Spleen (tissue), 13 donors: ENCODE measurements at places on chromosomes 2 and 18. TPM values are rescaled to one million over a fixed set of nuclear protein-coding genes. Genes with fewer than 3 reads are reported as not detected.
A peak's percentile ranks its signal among the peaks of the same experiment; 100 is the strongest.

The OR6B2 gene
- not detected for total RNA-seq

The DPYSL5 gene
- total RNA-seq = not detected

The KIF5C gene
- total RNA-seq = 3.4 TPM

The ALKAL2 gene
- total RNA-seq = 5.2 TPM

The SLC4A5 gene
- total RNA-seq = 3.9 TPM

The AGBL5 gene
- 13.4 TPM for total RNA-seq

The TUBB8B gene
- total RNA-seq = 0.49 TPM

The LRRC30 gene
- total RNA-seq = not detected

The LBX2 gene
- total RNA-seq = 0.69 TPM

The AGXT gene
- 1.6 TPM for total RNA-seq

The OST4 gene
- total RNA-seq = 218 TPM

The PTPN2 gene
- 89.6 TPM for total RNA-seq

The TGIF1 gene
- total RNA-seq = 63.7 TPM

- no peak for DNase-seq
Measured at GRCh38 chr2:102041351-102041750, 49.6 kb downstream of the IL1R2 start.

GRCh38 chr2:159933727-159934049 lies 128.7 kb downstream of the PLA2R1 start:
- no peak for DNase-seq

GRCh38 chr2:113248997-113249770 lies 29.5 kb downstream of the PAX8 start:
- DNase-seq = peak; percentile 89

GRCh38 chr2:101981504-101981903 lies 10.3 kb upstream of the IL1R2 start:
- no peak for DNase-seq

DNA sequence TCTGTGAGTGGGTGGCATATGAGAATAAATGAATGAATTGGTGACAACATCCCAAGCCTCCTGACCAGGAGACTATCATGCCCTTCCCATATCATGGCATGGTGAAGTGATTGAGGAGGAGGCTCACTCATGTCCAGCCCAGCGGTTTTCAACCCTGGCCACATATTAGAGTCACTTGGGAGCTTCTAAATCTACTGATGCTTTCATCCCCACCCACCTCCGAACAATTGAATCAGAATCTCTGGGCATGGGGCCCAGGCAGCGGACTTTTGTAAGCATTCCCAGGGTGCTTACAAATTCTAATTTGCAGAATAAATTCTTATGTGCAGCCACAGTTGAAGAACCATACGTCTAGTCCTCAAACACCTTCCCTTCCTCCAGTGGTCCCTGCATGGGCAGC lies 81.7 kb upstream of the SEC11C start:
- DNase-seq = no peak

GRCh38 chr2:10990561-10991111 lies 78.9 kb downstream of the KCNF1 start:
- DNase-seq = peak; percentile 51

DNA sequence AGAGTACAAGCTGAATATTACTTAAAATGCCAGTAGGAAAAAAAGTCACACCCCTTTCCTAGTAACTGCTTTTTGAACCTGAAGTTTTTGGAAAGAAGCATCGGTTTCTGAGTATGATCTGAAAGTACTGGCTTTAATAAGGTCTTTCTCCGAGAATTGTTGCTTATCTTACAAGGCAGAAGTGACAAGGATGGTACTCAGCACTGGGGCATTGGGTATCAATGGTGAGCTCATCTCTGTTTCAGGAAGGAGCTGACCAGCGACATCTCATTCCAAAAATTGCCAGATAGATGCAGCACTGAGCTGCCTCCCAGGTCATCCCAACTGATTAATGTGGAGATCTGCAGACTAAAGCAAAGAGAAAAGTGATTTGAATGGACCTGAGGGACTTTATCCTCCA lies 85.4 kb downstream of the FMNL2 start:
- no peak for DNase-seq

DNA sequence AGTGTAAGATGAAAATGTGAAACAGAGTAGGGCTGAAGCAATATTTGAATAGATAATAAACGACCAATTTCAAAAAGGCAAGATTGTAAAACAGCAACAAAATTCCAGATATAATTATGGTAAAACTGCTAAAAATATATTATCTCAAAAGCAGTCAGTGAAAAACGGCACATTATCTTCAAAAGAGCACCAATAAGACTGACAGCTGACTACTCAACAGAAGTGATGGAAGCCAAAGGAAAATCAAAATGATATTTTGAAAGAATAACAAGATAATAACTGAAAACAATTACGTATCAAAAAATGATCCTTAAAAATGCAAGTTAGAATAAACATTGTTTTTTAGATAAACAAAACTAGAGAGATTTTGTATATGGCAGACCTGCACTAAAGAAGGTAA lies 920.6 kb upstream of the FAM98A start:
- no peak for DNase-seq

GRCh38 chr18:12377556-12378197 lies 650 bp upstream of the AFG3L2 start:
- no peak for DNase-seq

GRCh38 chr18:14767474-14767873 lies 19.5 kb downstream of the ANKRD30B start:
- no peak for DNase-seq

DNA sequence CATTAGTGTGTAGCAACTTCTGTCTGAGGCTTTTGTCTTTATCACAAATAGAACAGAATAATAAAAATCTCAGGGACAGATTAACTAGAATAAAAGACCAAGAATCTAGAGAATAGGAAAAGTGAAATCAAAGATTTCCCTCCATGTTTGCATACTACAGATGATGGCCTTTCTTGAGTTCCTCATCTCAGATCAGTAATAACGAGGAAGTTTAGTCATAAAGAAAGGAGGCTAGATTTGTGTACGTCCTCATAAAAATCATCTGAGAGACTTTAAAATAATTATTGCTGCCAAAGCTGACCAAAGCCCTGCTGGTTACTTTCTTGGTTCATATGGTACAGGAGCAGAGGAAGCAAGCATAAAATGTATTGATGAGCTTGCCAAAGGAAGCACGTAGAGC lies 117.3 kb downstream of the MIB1 start:
- no peak for DNase-seq

- DNase-seq = no peak
Measured at GRCh38 chr2:52210161-52210560, 1178.2 kb upstream of the NRXN1 start.

DNA sequence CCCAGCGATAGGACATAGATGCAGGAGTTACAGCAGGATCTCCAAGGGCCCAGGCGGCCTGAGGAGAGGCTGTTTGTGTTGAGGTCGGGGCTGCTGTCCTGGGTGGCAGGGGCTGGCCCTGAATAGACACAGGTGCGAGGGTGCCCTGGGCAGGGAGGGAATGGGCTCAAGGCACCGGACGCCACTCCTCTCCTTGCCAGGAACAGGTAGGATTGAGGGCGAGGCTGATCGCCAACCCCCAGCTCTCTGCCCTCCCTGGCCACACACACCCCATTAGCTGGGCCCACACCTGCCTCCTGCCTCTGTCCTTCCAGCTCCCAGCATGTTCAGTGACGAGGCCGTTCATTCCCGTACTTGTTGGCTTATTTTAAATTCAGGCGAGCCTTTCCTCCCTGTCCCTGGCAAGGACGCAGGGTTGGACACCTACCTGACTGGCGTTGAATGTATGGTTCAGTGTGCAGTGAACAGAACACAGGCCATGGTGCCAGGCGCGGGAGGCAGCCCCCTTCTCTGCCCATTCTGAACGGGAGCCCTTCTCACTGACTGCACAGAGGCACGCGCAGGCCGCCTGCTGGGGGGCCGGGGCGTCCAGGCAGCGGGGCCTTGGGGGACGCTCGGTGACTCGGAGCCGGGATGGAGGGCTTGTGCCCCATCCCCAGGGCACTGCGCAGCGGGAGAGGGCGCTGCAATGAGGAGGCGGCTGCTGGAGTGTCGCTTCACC lies 41.3 kb upstream of the SNED1 start:
- DNase-seq = peak; percentile 68

- DNase-seq = no peak
Measured at GRCh38 chr2:101524806-101525430, 50.0 kb upstream of the RFX8 start.

DNA sequence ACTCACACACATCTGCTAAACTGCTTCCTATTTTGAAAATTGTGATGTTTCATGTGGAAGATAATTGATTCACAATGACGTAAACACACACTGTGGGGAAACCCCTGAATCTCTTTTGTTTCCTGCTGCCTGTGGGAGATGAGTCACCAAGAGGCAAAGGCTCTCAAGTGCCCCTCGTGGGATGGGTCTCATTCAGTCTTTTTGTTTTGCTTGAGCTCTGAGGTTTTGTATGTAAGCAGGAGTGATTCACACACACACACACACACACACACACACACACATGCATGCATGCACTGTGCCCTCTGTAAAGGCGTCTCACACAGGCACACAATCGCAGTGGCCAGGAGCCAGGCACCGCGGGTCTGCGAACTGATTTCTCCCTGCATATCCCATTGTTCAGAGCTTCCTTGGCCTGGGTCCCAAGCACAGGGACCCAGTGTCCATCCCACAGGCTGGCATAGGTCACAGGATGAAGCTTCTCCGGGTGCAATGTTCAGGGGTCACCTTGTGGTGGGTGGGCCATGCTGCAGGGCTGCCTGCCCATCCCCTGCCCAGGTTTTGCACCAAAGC lies 12.1 kb upstream of the ARHGEF4 start:
- no peak for DNase-seq

- peak; percentile 74 for DNase-seq
Measured at GRCh38 chr2:9207641-9208311, 1.2 kb downstream of the ASAP2 start.

GRCh38 chr2:9519250-9519649 lies 36.4 kb downstream of the ADAM17 start:
- DNase-seq = no peak

DNA sequence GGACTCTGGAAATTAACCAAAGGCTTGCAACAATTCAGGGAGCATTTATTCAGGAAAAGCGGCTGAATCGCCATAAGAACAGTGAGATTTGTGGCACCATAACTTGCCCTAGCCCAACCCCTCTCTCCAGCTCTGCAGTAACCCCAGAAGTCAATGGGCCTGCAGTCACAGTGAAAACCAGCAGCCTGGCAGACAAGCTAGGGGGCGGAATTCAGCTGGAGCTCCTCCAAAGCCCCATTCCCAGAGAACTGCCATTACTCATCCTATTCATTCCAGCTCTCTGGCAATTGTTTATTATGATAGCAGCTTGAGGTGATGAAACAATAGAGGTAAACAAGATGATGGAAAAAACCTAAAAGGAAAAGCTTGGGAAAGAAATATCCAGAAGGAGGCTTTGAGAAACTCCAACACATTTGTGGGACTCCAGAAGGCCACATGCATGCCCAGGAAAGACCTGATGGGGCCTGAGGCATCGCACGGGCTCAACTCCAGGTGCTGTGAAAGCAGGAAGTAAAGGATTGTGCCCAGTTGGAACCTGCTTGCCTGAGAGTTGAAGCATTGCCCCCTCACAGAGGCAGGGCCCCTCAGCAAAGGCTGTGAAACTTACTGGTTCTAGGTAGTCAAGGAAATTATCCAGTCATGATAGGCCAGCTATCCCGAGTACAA lies 126.7 kb downstream of the TWIST2 start:
- DNase-seq = no peak

DNA sequence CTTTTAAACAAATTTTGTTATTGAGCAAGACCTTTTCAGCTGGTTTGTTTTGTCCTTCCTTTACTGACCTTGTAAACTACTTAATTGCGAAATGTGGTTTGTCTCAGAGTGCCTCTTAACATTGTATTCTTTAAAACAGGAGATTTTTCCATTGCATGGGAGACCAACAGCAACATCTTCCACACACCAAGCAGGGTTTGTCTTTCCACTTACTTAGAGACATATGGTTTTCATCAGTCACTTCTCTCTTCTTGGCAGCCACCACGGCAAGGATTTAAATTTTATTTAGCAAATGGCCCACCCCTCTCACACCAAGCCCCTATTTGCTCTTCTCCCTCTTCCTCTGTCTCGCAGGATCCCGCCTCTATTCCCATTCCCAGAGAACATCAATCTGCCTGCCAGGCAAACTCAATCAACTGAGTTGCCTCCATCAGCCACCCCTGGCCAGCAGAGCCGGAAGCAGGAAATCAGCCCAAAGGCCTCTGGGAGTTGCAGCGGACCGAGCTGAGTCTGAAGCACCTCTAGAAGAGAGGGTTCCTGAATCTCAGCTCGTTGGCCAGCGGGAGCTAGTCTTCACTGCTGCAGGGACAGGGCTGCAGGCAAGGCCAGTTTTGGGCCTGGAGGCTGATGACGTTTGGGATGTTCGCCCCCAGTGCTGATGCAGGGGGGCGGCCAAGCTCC lies 11.3 kb upstream of the CIB4 start:
- peak; percentile 68 for DNase-seq

DNA sequence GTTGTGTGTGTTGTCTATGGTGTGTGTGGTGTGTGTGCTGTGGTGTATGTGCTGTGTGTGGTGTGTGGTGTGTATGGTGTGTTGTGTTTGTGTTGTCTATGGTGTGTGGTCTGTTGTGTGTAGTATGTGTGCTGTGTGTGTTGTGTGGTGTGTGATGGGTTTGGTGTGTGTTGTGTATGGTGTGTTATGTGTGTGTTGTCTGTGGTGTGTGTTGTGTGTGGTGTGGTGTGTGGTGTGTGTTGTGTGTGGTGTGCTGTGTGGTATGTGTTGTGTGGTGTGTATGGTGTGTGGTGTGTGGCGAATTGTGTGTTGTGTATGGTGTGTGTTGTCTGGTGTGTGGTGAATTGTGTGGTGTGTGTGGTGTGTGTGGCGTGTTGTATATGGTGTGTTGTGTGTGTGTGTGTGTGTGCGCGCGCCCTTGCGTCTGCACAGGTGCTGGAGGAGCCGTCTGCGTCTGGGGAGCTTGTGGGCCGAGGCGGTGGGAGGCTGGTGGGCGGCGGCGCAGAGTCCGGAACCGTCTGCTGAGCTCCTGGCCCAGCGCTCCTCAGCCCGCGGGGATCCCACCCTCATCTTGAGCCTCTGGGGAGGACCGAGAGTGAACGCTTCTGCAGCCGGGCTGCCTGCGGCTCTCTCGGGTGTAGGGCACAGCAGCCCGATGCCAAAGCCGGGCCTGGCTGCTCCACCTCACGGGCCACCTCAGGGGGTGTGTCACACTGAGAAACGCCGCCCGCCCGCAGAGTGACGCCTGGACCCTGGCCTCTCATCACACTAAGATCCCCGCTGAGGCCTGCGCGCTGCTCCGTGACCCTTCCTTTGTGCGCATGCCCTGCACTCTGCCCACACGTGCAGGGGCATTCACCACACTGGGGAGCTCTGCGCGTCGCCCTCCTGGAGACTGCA lies 8.8 kb upstream of the ADI1 start:
- DNase-seq = no peak

DNA sequence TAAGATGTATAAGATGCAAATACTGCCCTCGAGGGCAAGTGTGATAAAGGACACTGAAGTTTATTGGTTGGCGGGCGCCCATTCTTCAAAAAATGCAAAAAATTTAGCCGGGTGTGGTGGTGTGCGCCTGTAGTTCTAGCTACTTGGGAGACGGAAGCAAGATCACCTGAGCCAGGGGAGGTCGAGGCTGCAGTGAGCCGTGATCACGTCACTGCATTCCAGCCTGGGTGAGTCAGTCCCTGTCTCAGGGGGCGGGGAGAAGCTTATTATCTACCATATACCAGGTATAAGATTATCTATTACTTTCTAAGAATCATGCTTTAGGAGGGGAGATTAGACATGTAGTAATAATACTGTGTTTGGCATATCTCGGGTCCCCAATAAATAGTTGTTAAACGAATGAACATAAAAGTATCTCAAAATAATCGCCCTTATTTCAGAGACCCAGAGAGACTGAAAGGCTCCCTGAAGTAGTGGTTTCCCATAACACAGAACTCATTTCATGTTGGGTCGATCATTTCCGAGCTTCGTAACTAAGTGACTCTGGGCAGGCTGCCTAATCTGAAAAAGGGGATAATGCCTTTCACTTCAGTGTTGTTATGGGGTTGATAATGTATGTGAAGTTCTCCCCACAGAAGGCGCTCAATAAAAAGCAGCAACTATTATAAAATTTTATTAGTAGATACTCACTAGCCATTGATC lies 1.2 kb upstream of the SELENOI start:
- DNase-seq = no peak
